ENCODE measurements at places on chromosomes 11 and 22.

GRCh38 chr11:130263351-130263750 is 51.4 kb downstream of the ZBTB44 start:
- no peak for DNase-seq

GRCh38 chr11:116384407-116384806 is 388.4 kb downstream of the BUD13 start:
- no peak for DNase-seq

- no peak for DNase-seq
Measured at GRCh38 chr11:9922806-9923205, 258.9 kb downstream of the SWAP70 start.

DNA sequence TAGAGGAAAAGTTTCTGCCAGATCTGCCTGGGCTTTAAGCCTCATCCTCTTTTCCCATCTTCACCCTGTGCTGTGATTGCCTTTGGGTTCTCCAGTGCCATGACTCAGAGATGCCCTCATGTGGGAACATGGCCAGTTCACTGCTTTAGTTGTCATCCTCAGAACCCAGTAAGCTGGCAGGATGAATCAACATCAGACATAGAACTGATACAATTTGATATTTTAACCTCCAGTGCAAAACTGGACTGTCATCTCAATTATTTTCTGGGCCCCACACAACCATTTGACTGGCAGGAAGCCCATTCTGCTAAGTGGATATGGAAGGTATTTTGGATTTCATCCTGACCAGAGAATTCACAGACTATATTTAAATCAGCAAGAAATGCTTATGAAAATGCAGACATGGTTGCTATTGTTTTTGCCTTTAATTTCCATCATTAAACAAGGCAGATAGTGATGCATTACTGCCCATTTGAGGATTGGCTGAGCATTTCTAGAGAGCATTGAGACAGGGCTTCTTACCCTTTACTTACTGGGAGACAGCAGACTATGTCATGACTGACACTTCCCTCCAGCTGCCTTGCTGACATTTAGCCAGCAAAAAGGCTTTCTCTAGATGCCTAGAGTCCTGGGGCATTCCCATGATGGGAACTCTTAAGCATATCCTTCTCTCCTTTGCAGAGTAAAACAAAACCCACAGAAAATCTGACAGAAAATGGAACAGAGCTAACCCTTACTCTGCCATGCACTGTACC is 327.1 kb upstream of the MTNR1B start:
- DNase-seq: no peak

DNA sequence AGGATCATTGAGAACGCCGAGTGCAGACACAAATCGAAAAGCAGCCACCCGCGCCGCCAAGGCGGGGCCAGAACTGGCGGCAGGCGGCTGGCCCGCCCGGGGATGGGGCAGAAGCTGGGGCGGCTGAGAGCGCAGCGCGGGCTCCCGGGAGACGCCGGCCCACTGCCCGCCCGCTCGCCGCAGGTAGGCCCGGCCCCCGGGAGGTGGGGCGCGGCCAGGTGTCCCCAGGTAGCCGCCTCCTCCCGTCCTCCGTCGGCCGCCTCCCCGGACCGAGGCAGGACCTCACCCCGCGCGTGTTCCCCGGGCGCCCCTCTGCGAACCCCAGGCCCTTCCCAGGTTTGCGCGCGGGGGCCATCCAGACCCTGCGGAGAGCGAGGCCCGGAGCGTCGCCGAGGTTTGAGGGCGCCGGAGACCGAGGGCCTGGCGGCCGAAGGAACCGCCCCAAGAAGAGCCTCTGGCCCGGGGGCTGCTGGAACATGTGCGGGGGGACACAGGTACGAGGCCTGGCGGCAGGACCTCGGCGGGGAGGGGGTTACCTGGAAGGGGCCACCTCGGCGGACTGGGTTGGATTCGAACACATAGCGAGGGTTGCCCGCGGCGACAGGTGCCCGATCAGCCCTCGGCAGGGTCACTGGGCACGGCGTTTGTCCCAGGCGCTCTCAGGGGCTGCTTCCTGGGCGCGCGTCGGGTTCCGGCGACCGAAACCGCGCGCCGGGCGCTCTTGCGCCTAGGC is at the start of gene PRRG4:
Gene PRRG4, plus strand, starts transcription at position 248 of the 733 bp plus-strand sequence. CDS start 603 bp downstream, outside the sequence.
- no peak for DNase-seq

DNA sequence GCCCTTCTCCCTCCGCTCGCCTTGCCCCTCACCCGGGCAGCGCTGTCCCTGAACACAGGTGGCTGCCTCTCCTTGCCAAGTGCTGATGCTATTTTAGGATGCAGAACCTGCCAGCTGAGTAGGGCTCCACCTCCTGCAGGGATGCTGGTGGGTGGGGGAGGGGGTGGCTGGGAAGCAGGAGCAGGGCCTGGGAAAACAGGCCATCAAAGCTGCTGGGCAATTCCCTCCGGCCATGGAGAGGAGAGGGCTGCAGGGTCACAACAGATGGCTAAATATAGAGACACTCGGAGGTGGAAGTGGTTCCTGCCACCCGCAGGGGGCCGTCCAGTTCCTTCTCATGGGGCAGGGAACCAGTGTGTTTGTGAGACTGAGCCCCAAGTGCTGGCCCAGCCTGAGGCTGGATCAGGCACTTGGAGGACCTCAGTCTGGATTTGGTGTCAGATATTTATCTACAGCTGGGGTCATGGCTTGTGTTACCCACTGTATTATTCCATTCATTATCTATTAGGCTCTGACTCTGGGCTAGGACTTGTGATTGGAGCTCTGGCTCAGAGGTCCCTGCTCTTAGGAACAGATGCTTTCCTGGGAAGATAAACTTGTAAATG is 59.6 kb downstream of the LRRC32 start:
- no peak for DNase-seq

- no peak for DNase-seq
Measured at GRCh38 chr11:35256296-35256695, 117.3 kb downstream of the CD44 start.

GRCh38 chr11:92141159-92141558 is 83.5 kb upstream of the FAT3 start:
- DNase-seq: no peak

GRCh38 chr11:69044111-69045013 is 4.4 kb upstream of the TPCN2 start:
- DNase-seq: no peak

DNA sequence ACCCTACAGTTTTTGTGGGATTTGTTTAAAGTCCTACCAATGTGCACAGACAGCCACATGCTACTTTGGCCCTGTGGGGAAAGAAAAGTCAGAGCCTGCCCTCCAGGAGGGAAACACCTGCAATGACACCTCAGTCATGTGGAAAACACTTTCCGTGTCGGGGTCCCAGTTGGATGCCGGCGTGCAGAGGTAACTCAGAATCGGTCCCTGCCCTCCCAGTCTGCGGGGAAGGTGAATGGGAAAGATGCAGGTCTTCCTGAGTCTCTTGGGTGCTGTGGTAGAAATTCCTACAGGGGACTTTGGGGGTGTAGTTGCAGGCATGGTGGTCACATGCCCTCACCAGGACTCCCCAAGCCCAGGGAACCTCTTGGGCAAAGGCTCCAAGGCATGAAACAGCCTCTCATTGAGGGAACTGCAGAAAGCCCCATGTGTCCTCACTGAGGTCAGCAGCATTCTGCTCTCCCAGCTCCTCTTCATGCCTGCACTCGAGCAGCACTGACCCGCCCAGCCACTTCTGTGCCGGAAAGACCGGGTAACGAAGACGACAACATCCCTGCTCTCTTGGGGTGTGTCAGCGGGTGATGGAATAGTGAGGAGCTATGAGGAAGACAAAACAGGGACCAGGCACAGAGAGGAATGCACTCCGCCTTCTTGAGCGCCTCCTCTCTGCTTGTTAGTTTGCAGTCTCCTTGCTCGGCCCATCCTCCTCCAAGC is 4.7 kb downstream of the RIBC2 start:
- DNase-seq: no peak

DNA sequence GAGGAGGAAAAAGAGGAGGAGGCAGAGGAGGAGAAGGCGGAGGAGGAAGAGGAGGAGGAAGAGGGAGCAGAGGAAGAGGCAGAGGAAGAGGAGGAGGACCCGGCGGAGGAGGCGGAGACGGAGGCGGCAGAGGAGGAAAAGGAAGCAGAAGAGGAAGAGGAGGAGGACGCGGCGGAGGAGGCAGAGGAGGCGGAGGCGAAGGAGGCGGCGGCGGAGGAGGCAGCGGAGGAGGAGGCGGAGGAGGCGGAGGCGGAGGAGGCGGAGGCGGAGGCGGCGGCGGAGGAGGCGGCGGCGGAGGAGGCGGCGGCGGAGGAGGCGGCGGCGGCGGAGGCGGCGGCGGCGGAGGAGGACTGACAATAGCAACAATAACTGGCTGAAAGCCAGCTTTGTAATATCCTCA is 616.6 kb downstream of the TBC1D22A start:
- DNase-seq: no peak

DNA sequence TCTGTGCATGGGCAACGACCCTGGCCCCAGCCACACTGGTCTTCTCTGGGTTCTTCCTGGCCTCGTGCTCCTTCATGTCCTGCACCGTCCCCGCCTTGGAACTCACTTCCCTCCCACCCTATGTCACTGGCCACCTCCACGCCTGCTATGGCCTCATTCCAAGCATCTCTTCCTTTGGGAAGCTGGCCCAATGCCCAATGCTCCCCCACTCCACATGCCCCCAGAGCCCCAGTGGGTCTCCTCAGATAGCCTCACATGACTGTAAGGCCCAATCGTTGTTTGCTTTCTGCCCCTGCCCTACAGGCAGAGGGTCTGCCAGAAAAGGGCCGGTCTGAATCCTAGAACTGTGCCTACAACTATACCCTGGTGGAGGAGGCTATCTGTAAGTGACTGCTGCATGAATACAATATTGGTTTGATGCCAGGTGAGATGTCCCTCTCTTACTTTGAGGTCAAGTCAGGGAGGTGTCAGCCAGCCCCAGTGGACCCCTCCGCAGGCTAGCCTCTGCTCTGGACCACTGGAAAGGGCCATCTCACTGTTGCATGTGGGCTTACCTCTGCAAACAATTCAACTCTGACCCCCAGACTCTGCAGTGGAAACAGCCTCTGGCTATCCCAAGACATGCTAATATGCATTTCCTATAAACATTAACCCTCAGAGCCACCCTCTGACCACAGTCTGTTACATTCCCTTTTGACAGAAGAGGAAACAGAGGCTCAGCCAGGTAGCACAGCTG is 2.1 kb upstream of the GNAZ start:
- DNase-seq: no peak

GRCh38 chr11:117505285-117505970 is 177.8 kb downstream of the CEP164 start:
- no peak for DNase-seq

DNA sequence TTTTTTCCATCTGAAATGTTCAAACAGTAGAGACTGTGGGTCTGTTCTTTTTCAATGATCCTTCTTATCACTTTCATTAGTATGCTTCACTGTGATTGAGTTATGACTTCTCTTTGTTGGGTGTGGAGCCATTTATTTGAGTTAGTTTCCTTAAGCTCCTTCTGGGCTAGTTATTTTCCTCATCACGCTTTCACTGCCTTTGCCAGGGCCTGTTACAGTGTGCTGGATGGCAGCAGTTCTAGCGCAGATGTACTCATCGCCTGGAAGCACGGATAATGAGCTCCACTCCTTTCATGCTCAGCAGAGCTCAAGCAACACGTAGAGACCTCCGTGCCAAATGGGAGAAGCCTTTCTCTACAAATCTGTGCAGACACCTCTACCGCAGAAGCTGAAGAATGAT is 7.0 kb upstream of the ARHGAP42 start:
- no peak for DNase-seq

DNA sequence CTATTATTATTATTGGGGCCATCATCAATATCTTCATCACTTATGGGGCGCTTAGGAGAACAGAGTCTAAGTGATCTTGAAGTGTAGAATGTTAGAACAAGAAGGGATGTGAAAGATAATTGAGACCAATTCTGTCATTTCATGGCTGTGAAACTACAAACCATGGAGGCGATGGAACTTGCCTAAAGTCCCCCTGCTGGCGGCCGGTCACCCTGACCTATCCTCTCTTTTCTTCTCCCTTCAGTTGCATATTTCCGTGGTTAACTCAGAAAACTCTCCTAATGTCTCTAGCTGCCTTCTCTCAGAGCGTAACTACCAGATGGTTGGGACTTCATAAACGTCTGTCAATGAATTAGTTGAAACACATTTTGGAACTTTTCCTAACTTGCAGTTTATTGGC is 6.6 kb upstream of the OR4B1 start:
- DNase-seq: no peak

DNA sequence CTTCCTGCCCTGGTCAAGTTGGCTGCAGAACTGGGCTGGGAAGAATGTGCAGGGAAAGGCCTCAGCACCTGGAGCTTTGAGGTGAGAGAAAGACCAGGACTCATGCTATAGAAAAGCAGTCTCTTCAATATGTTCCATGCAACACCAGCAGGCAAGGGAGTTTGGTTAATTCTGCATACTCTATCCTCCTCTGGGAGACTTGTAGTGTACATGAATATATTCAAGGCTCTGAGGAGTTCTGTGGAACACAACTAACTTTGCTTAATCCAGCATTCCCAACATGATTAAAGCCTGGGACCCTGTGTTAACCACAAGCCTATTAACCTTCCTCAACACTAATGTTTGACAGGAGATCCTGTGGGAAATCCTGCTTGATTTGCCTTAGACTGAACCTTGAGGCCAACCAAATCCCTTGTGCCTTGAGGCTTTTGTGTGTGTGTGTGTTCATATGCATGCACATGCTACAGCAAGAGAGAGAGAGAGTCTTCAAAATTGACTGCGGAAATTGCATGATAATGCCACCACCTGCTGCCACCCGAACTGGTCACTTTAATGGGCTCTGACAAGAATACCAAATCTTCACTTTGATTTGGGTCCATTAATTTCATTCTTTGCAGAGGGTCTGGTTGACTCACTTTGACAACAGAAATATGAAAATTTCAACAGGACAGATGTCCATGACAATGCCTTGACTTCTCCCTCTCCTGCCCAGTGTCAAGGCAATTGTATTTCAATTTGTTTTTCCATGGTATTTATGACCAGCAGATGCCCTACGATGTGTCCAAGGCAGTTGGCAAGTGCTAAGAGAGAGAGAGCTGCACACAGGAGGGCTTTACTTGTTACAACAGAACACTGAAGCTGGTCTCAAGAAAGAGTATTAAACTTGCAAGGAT is 238.2 kb upstream of the ZBED5 start:
- DNase-seq: no peak

GRCh38 chr11:7252683-7253213 is 1.0 kb downstream of the SYT9 start:
- DNase-seq: no peak

GRCh38 chr11:26865703-26866102 is 128.2 kb upstream of the FIBIN start:
- DNase-seq: no peak

GRCh38 chr11:38648604-38649003 is 2050.6 kb upstream of the RAG2 start:
- no peak for DNase-seq

- DNase-seq: no peak
Measured at GRCh38 chr22:32636884-32637283, 162.3 kb downstream of the FBXO7 start.

- DNase-seq: no peak
Measured at GRCh38 chr11:70225681-70226177, 22.6 kb downstream of the FADD start.

- peak; percentile 27 for DNase-seq
Measured at GRCh38 chr11:76807206-76807875, 24.2 kb downstream of the TSKU start.

- DNase-seq: no peak
Measured at GRCh38 chr11:30960387-30960992, 374.3 kb upstream of the MPPED2 start.
